ENCODE measurements at places on chromosomes 6 and 20. TPM values are rescaled to one million over a fixed set of nuclear protein-coding genes. Genes with fewer than 3 reads are reported as not detected.

PNLDC1 gene
- not detected for total RNA-seq

DSN1 gene
- total RNA-seq = 16.3 TPM

IP6K3 gene
- total RNA-seq = 0.18 TPM

PRDM13 gene
- total RNA-seq = not detected

RAE1 gene
- total RNA-seq = 32.8 TPM

CEP57L1 gene
- total RNA-seq = 21.9 TPM

TUBB2B gene
- total RNA-seq = 13.3 TPM

C20orf173 gene
- total RNA-seq = not detected

CST1 gene
- not detected for total RNA-seq

PRL gene
- not detected for total RNA-seq

PRPH2 gene
- 0.83 TPM for total RNA-seq

PRR18 gene
- total RNA-seq = not detected

NKAPL gene
- 0.83 TPM for total RNA-seq

DNA sequence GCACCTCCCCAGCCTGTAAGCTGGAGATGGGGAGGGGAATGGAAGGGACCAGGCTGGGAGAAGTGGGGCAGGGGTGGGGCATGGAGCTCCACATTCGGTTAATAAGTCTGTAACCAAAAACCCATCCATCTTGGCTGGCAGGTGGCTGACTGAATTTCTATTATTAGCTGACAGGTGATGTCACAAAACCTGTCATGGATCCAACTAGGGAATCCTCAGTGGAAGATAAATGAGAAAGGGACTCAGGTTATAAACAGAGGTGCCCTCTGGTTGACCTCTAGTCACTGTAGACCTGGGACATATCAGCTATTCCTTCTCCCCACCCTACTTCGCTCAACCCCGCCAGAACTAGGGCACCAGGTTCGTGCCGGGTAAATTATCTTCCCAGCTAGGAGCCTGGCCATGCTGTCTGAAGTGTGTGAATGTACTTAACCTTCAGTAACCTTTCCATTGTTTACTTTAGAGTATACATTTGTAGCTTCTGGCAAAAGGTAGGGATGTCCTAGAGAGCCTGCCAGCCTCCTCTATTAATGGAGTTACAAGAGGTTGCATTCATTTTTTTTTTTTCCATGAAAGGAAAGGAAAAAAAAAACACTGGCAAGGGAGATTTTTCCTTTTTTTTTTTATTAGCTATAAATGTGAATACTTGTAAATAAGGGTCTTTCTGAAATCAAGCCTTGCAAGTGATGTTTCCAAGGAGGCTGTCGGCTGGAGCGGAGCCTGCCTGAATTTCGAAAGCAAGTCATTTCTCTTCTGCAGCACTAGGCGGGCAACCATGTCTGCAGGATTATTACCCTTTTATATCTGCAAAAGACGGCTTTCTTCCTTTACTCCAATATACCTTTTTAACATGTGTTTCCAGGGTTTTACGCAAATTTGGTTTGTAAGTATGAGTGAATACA, 135.9 kb downstream of the TMEM242 start:
- H3K27ac ChIP-seq = no peak overlapping the region
- H3K27me3 ChIP-seq = no peaks in the 10 kb centered on the region
- peaks cover 3% of the 10 kb centered on the region for H3K4me1 ChIP-seq
- H3K4me3 ChIP-seq = no peak overlapping the region

GRCh38 chr6:52399511-52400312, 20.4 kb upstream of the EFHC1 start:
- no peak overlapping the region for H3K27ac ChIP-seq
- H3K27me3 ChIP-seq = no peaks in the 10 kb centered on the region
- peak; percentile 70 for DNase-seq
- H3K4me1 ChIP-seq = peaks cover 2% of the 10 kb centered on the region
- peaks cover 7% of the 10 kb centered on the region for H3K36me3 ChIP-seq
- no peak overlapping the region for H3K4me3 ChIP-seq

DNA sequence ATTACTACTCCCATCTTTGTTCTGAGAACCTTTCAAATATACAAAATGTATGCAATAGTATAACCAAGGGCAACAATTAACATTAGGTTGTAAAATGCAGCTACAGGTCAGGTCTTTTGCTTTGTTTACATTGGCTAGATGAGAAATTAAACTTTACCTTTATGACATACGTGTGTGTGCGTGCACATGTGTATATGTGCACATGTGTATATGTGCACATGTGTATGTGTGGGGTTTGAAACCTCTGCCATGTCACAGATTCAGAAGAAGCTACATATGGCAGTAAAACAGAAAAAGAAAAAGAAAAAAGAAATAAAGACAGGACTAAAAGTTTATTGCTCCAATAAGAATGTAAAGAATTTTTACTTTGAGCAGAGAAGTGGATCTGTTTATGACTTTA, 40.6 kb downstream of the BLOC1S5 start:
- H3K36me3 ChIP-seq = no peaks in the 10 kb centered on the region
- no peak for DNase-seq
- H3K27me3 ChIP-seq = no peaks in the 10 kb centered on the region
- H3K27ac ChIP-seq = no peak overlapping the region
- H3K4me1 ChIP-seq = no peaks in the 10 kb centered on the region

DNA sequence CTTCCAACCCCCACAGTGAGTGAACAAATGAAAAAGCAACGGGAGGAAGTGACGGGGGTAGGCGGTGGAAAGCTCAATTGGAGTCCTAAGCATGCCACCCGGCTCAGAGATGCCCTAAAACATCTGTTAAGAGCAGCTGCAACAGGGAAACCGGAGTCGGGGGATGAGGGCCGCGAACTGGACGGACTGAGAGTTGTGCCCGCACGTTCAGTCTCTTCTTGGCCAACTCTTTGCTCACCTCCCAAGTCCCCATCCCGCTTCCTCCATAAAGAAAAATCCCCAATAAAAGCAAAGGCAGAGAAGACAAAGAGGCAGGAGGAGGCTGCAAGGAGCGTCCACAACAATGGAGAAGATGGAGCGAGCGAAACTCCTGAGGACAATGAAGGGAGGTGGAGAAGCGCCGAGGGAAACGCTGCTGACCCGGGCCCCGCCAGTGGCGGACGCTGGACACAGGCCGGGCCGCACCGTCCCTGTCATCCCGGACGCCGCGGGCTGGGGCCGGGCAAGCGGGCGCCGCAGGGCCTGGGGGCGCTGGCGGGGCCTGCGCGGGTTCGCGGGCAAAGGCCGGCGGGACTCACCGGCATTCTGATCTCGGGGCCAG, 600 bp downstream of the SEC63 start:
- H3K27ac ChIP-seq = peak overlapping the region; percentile 95
- peak; percentile 77 for DNase-seq
- peaks cover 5% of the 10 kb centered on the region for H3K4me1 ChIP-seq
- peaks cover 3% of the 10 kb centered on the region for H3K36me3 ChIP-seq
- H3K27me3 ChIP-seq = no peaks in the 10 kb centered on the region

- H3K4me1 ChIP-seq = no peaks in the 10 kb centered on the region
- no peak overlapping the region for H3K4me3 ChIP-seq
- H3K27me3 ChIP-seq = peaks cover 24% of the 10 kb centered on the region
Observed at GRCh38 chr20:38905375-38905774, 20.8 kb upstream of the FAM83D start.

- no peaks in the 10 kb centered on the region for H3K36me3 ChIP-seq
- H3K27ac ChIP-seq = no peak overlapping the region
- DNase-seq = no peak
- no peaks in the 10 kb centered on the region for H3K4me1 ChIP-seq
- no peaks in the 10 kb centered on the region for H3K27me3 ChIP-seq
Observed at GRCh38 chr6:51107769-51108203, 289.1 kb downstream of the TFAP2B start.

DNA sequence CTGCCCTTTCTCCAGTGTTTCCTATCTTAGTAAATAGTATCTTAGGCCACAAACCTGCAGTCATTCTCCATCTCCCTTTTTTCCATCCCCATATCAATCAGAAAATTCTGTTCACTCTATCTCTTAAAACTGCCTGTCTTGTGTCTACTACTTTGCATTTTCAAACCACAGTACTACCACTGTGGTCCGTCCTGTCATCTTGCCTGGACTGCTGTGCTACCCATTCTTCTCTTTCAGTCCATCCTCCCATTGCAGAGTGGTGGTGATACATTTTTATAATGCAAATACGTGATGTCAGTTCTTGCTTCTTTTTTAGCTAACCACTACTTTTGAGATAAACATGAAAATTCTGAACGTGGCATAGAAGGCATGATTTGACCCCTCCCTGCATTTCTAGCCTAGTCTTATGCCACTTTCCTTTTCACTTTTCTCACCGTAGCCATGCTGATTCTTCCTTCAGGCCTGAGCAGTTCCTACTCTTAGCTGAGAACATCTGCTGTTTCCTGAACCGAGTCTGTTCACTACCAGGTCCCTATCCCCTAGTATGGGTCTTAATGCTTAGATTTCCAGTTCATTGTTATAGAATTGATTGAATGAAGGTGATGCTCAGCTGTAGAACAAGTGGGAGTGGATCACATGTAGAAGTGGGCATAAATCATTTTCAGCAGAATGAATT, 13.8 kb downstream of the TBPL1 start:
- H3K4me1 ChIP-seq = peaks cover 7% of the 10 kb centered on the region
- H3K27ac ChIP-seq = no peak overlapping the region
- DNase-seq = no peak
- H3K36me3 ChIP-seq = no peaks in the 10 kb centered on the region
- no peak overlapping the region for H3K4me3 ChIP-seq

DNA sequence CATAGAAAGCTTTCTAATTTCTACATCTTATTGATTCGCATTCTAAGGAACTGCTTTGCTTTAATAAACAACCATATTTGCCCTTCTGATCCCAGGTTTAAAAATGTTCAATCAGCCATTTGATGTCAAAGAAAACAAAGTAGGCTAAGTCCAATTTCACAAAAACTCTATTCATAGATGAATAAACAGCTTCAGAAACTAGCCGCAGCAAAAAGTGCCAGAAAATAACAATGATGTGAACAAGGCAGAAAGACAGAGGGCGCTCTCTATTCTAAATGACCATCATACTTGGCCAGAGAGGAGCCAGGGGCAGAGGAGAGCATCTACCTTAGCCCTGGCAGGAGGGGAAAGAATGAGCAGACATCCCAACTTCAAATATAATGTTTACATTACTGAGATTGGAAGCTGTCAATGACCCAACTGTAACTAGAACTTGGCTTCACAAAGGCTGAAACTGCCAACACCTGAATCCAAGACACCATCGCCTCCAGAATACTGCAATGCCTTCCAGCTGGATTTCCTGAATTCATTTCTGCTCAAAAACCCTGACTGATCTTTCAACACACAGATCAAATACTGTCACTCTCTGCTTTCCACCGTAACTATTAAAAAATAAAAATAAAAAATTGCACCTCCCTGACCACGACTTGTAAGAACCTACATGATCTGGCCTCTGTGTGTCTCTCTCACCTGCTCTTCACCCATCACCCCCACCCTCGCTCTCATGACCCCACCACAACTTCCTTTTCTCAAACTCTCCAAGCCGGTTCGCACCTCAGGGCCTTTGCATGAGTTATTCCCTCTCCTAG, 9.5 kb downstream of the CNKSR3 start:
- H3K4me3 ChIP-seq = no peak overlapping the region
- H3K36me3 ChIP-seq = 0 out of 2 replicates have a peak, but pooled peaks cover 1% of the 10 kb centered on the region
- H3K4me1 ChIP-seq = peaks cover 2% of the 10 kb centered on the region

GRCh38 chr6:50890579-50890978, 71.9 kb downstream of the TFAP2B start:
- H3K27ac ChIP-seq = no peak overlapping the region
- no peak for DNase-seq
- H3K4me3 ChIP-seq = no peak overlapping the region
- H3K36me3 ChIP-seq = no peaks in the 10 kb centered on the region

DNA sequence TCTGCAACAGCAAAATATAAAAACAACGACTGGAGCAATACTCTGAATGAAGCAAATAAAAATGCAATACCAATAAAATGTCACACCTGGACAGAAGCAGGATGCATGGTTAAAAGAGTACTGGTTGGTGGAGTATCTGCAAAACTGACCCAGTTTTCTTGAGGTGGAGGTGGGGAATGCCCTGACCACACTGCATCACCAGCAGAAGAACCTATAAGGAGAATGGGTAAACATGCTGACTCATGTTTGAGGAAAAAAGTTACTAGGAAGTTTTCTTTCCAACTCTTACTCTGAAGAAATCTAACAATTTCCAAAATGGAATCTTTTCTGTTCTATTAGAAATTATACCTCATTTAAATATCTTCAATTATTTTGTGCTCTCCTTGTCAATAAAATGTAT, 43.6 kb downstream of the REPS1 start:
- H3K36me3 ChIP-seq = peaks cover 6% of the 10 kb centered on the region
- H3K4me3 ChIP-seq = no peak overlapping the region
- no peaks in the 10 kb centered on the region for H3K27me3 ChIP-seq

GRCh38 chr20:49579874-49580812, 12.2 kb upstream of the PTGIS start:
- peaks cover 40% of the 10 kb centered on the region for H3K4me1 ChIP-seq
- peak; percentile 85 for DNase-seq

DNA sequence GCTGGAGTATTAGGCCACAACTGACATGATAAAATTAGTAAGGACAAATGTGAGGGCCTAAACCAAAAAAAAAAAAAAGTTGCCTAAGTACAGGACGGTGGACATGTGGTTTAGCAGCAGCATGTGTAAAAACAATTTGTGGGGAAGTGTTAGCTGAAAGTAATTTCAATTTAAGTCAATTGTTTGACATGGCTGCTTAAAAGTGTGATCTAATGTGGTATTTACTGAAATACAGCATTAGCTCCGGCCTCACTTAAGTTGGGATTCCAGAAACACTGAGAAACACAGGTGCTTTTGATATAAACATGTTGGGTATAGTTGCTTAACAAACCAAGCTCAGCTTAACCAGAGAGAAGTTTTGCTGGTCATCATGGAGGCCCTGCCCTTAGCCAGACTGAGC, 119.7 kb downstream of the FYN start:
- H3K4me1 ChIP-seq = peaks cover 5% of the 10 kb centered on the region
- no peak overlapping the region for H3K4me3 ChIP-seq
- H3K27ac ChIP-seq = no peak overlapping the region
- H3K27me3 ChIP-seq = no peaks in the 10 kb centered on the region
- no peaks in the 10 kb centered on the region for H3K36me3 ChIP-seq
- DNase-seq = no peak

DNA sequence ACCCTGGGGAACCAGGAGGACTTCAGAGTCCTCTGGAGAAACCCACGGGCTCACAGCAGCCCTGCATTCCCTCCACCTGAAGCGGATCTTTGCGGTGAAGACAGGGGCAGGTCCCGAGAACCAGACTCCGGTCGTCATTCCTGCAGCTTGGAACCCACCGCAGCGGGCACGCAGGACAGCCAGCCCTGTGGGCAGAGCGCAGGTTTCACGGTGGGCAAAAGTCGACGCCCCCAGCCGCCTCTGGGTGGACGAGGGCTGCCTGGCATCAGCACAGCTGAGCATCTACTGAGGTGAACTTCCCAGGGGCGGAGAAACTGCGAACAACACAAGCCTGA, 118.3 kb downstream of the PSMB1 start:
- DNase-seq = no peak
- no peaks in the 10 kb centered on the region for H3K27me3 ChIP-seq
- H3K4me3 ChIP-seq = no peak overlapping the region

GRCh38 chr20:17568972-17569521, 828 bp upstream of the DSTN start:
- H3K27me3 ChIP-seq = no peaks in the 10 kb centered on the region
- DNase-seq = peak; percentile 99
- H3K36me3 ChIP-seq = 0 out of 2 replicates have a peak, but pooled peaks cover 2% of the 10 kb centered on the region
